ENCODE measurements at places on chromosomes 16 and 17.

GRCh38 chr17:44176257-44176656 is 5.8 kb downstream of the ASB16 start:
- no peak for DNase-seq

- DNase-seq, result peak; percentile 12
Observed at GRCh38 chr17:44829523-44830358, at the start of gene GJC1. Gene GJC1 (minus strand): TSS chr17:44830287. CDS start chr17:44805817, 24,470 bp downstream.

- no peak for DNase-seq
Observed at GRCh38 chr16:9122969-9123368, 31.5 kb downstream of the HAPSTR1 start.

DNA sequence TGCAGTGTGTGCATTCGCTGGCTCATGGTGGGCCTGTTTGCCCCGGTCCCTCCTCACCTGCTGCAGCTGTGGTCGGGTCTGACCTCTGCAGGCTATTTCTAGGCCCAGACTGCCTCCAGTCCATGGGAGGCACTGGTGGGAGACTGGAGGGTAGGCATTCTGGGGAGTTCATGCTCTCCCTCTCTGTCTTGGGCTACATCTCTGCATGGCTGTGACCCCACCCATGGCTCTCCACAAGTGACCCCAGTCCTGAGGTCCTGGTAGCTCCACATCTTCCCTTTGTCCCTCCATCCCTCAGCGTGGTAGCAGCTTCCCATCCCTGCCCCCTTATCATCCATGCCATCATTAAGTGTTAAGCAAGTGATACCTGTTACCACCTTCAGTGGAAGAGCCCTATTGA is 107.8 kb upstream of the SEC14L1 start:
- DNase-seq, result no peak

GRCh38 chr17:34098699-34099098 is 156.4 kb upstream of the CCL2 start:
- no peak for DNase-seq

GRCh38 chr17:49992191-49992932 is 2.7 kb downstream of the DLX3 start:
- DNase-seq, result no peak

DNA sequence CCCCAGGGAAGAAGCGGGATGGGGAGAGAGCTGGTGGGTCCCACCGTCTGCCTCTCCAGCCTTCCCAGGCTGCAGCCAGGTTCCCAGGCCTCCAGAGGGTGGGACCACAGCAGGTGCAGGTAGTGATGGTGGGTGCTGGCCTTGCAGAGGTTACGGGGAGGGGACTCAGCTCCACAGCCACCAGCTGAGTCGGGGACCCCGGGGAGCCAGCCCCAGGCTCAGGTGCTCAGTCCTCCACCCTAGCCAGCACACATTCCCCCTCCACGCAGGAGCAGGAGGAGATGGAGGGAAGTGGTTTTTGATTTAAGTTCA is 5.0 kb downstream of the TP53I13 start:
- DNase-seq, result no peak

- no peak for DNase-seq
Observed at GRCh38 chr16:2404099-2404498, 25.1 kb upstream of the CCNF start.

DNA sequence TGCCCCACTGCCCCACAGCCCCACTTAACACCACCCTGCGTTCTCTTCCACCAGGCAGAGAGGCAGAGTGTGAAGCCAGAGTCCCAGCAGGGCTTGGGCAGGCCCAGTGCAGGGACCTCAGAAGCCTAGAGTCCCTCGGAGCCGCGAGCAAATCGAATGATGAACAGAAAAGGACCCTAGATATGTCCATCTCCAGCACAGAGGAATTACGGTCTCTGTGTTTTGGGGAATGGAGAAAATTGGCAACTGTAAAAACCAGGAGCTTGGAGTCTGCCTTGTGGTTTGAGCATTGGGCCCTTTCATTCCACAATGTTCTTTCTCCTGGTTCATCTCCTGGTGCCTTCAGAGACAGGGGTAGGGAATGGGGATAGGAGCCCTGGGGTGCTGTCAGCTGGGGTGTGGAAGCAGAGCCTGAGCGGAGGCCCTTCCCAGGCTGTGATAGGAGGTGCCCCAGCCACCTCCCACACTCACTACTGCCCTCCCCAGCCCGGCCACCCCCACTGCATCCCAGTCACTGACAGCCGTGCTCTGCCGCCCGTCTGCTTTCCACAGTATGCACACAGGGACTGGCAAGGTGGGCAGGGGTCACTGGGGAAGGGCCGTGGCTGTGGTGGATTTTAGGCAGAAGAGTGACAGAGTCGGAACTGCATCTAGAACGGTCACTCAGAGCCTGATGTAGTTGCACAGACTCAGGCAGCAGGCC is 26.7 kb downstream of the TBX4 start:
- DNase-seq, result no peak

- DNase-seq, result no peak
Observed at GRCh38 chr17:28043741-28044140, 1.3 kb downstream of the NLK start.

GRCh38 chr16:57348327-57348726 is 10.3 kb upstream of the CCL22 start:
- DNase-seq, result no peak

DNA sequence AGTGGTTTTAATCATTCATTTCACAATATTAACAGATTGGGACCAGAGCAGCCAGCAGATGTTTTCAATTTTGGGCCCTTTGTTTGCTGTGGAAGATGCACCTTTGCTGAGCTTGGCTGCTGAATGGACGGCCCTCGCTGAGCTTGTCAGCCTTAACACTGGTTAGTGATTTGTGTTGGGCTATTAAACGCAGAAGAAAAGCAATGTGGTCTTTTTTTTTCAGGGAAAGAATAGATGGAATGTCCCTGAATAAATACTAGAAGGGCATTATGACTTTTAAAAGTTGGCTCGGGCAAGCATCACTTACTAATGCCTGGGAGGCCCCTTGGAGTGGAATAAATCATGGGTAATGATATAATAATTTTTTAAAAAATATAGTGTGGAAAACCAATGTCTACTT is 297.0 kb downstream of the MAP2K6 start:
- no peak for DNase-seq

- DNase-seq, result peak; percentile 65
Observed at GRCh38 chr16:17590711-17591654, 120.2 kb upstream of the XYLT1 start.

GRCh38 chr17:18177133-18177532 is 6.5 kb upstream of the ALKBH5 start:
- no peak for DNase-seq

- no peak for DNase-seq
Observed at GRCh38 chr17:13978478-13978877, 90.8 kb upstream of the COX10 start.

GRCh38 chr16:68479271-68479670 is 31.0 kb upstream of the SMPD3 start:
- no peak for DNase-seq

DNA sequence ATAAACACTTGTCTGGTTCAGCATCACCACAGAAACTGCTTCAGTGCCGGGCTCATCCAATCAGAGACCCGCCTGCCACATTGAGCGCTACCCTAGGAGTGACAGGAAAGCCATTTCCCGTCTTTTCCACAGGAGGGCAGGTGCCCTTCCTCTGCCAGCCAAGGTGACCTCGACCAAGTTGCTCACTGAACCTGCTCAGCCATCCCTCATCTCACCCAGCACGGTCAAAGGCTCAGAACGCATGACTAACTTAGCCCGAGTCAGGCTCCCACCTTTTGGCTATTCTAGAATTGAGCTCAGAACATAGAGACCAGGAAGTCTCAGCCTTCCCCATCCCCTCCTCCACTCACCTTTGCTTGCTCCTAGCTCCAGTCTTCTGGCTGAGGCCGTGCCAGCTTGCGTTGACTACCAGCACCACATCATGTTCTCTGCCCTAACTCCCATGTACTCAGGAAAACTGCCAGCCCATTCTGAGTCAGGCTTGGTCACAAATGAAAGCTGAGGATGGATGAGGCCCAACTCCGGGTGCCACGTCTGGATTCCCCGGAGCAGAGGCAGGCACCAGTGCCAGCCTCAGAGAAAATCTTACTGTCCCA is 15.6 kb downstream of the MRPS23 start:
- no peak for DNase-seq

GRCh38 chr17:63945784-63946439 is 13.8 kb upstream of the CD79B start:
- DNase-seq, result no peak

- no peak for DNase-seq
Observed at GRCh38 chr17:17347234-17347955, 44.2 kb downstream of the NT5M start.

DNA sequence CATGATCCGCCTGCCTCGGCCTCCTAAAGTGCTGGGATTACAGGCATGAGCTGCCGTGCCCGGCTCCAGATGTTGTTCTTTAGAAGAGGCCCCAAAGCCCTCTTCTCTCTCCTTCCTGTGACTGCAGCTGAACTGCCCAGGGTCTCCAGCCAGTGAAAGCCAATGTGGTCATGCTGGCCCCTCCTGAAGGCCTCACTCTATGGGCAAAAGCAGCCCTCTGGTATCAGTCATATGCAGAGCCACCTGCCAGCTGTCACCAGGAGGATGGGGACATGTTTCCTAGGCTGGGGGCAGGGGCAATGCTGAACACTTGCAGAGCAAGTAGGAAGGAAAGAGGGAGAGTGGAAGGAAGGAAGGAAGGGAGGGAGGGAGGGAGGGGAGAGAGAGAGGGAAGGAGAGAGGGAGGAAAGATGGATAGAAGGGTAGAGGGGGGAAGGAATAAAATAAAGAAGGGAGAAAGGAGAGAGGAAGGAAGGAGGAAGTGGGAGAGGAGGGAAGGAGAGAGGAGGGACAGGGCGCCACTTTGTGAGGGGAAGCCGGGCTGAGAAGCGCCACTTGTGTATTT is 36.0 kb downstream of the SOCS3 start:
- no peak for DNase-seq

- DNase-seq, result no peak
Observed at GRCh38 chr17:5862395-5862794, 207.8 kb upstream of the WSCD1 start.

DNA sequence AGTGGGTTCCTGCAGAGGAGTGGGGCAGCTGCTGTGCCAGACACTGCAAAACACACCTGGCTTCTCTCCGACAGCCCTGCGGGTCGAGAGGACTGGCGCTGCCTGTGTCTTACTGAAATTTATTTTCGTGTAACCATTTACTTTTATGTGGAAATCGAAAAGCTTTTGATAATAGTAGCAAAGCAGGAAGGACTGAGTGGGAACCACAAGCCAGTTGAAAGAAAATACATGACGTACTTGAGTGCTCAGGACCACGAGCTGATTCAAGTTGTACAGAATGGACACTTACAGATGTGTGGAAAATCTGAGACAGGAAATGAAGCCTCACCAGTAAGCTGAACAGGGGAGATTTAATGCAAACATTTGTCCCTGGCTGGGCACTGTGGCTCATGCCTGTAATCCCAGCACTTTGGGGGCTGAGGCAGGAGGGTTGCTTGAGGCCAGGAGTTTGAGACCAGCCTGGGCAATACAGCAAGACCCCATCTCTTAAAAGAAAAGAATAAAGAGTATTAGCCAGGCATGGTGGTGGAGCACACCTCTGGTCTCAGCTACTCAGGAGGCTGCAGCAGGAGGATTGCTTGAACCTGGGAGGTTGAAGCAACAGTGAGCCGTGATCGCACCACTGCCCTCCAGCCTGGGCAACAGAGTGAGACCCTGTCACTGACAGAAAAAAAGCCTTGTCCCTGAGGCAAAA is 11.3 kb upstream of the RPL13 start:
- no peak for DNase-seq

DNA sequence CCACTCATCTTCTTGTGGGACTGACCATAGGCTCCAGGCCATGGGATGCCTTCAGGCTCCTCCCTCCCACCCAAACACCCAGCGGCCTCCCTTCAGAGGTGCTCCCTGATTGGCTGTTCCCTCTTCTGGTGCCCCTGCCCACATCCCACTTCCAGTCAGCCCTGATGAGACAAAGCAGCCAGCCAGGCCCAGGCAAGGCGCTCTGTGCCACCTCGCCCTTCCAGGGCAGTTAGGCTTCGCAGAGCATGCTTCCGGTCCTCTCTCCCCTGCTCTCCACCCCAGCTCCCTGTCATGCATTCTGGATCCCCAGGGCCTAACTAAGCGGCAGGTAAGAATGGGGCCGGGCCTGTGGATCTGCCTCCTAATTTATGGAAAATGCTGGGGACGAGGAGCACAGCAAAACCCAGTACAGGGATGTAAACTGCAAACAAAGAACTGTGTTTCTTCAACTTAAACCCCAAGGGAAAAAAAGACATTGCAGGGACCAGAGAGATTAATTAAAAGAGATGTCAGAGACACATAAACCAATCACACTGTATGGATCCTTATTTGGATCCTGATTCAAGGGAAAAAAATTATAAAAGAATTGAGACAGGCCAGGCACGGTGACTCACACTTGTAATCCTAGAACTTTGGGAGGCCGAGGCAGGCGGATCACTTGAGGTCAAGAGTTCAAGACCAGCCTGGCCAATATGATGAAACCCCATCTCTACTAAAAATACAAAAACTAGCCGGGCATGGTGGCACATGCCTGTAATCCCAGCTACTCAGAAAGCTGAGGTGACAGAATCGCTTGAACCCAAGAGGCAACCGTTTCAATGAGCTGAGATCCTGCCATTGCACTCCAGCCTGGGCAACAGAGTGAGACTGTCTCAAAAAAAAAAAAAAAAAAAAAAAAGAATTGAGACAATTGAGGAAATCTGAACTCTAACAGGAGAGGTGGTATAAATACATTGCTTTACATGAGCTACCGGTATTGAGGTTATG is 26.0 kb downstream of the ZDHHC7 start:
- no peak for DNase-seq

GRCh38 chr17:9389111-9389527 is 186.5 kb downstream of the STX8 start:
- peak; percentile 4 for DNase-seq

DNA sequence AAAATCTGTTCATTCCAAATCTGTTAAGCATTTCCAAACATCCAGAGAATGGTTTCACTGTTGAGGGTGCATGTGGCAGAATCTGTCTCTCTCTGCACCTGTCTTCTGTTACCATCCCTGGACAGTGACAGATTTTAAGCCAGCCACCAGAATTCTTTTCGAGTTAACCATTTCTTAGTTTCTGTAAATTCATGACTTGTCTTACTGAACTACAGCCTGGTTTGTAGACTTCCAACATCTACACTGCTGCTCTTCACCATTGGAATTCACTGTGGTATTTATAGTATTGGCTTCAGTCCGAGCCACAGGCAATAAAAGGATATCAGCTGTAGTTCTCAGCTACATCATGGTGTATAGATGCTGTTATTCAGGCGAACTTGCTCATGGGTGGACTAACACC is 47.6 kb downstream of the GOSR1 start:
- no peak for DNase-seq

- DNase-seq, result no peak
Observed at GRCh38 chr17:58265271-58265670, 15.5 kb downstream of the MPO start.

GRCh38 chr16:85898521-85899442 is at the start of gene IRF8:
Gene IRF8 (plus strand): TSS chr16:85899162. CDS start chr16:85903016, 3,854 bp downstream.
- DNase-seq, result peak; percentile 62
